ENCODE measurements at places on chromosomes 6 and 20.

GRCh38 chr6:147868427-147869190 lies 360.1 kb downstream of the SAMD5 start:
- no peak for DNase-seq

DNA sequence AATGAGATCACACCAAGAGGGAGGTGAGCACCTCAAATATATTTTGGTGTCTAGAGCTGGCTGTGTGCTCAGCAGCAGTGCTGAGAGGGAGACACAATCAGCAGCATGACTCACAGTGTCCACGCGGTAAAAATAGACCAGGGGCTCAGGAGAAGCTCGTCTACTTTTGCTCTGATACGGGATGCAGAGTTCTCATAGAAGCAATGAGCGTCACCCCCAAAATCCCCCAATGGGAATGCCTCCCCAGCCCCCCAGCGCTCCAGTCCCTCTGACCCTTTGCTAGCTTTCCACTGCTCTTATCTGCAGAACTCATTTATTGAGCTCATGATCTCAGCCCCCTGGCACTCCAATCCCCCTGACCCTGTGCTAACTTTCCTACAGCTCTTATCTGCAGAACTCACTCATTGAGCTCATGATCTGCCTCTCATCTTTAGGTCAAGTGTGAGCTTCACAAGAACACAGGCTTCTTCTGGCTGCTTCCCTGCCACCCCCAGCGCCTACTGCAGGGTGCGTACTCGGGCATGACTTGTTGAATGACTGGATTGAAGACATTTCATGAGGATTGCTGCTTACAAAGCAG lies 34.0 kb downstream of the SYNDIG1 start:
- DNase-seq, result no peak

DNA sequence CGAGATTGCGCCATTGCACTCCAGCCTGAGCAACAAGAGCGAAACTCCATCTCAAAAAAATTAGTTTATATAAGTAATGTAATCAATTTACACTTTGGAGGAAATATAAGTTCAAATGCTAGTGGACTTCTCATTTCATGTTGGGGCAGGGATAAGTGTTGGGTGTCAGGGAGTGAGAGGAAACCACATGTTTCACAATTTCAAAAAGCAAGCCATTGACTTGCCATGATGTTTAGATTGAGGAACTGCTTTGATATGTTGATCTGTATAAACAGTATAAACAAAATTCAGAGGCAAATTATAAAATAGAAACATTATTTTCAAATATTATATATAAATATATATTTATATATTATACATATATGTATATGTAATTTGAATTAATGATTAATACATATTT lies 42.7 kb downstream of the FILIP1 start:
- DNase-seq, result no peak

GRCh38 chr6:14320332-14320731 lies 202.8 kb downstream of the CD83 start:
- DNase-seq, result no peak

DNA sequence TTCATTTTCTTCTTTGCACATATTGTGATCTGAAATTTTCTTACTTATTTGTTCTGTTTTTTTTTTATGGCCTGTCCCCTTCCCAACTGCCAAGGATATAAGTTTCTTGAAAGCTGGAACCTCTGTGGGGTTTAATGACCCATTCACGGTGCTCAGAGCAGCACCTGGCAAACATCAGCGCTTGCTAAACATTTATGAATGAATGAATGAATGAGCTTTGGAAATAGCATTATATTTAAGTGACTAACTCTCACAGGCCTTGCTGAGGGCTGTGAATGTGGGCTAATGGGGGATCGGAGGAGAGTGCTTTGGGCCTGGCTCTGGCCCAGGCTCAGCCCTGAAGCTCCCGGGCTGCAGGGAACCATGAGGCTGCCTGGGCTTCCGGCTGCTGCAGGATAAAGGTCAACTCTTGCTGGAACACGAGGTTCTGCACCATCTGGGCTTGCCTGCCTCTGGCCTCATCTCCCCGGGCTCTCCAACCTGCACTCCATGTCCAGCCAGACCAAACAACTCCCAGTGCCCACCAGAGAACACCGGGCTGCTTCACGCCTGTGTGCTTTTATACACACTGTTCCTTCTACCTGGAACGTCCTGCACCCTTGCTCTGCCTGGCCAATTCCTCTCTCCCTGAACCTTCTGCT lies 14.6 kb upstream of the ARMC12 start:
- no peak for DNase-seq

DNA sequence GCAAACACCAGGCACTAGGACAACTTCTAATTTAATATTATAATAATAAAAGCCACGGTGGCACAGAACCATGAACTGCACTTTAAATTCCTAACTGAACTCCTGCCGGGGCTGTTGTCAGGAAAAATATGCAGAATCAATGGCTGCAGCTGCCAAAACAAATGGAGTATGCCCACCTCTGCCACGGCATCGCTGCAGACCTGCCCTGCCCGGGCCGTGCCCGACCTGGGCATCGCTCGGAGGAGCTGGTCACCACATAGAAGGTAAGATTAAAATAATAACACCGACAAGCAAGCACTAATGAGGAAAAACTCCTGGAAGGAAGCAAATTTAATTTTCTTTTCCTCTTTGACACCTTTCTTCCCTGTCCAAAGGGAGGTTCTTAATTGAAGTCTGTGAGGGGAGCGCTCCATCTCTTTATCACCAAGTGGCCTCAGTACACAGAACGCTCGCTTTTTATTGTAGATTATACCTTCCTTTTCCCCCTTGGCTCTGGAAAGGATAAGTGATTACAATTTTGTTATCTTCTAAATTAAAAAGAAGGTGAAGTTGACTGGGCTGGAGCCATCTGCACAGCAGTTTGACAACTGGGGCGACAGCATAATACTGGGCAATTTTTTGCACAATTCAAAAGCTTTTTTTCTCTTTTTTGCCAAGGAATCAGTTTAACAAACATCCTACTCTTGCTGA lies 351.3 kb downstream of the ZFAND3 start:
- no peak for DNase-seq

- DNase-seq, result no peak
These were observed 648.5 kb downstream of the HTR1B start for GRCh38 chr6:76814496-76815458.

DNA sequence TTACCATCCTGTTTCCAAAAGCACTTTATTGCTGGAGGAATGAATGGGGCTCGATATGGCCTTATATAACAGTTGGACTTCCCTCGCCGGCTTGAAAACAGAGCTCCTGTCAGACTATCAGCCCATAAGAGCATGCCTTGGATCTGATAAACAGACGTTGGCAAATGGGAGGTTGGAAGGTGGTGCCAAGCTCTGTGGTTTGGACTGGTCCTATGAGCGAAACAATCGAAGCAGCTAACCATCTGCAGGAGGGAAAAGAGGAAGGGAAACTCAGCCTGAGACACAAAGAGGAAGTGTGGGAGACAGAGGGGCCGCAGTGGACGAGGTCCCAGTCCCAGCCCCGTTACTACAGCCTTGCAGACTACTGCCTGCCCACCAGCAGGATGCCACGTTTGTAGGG lies 92.9 kb downstream of the TFAP2C start:
- DNase-seq, result no peak
